OCI-M1 (cell line): ENCODE measurements at places on chromosomes 7 and 10.

DNA sequence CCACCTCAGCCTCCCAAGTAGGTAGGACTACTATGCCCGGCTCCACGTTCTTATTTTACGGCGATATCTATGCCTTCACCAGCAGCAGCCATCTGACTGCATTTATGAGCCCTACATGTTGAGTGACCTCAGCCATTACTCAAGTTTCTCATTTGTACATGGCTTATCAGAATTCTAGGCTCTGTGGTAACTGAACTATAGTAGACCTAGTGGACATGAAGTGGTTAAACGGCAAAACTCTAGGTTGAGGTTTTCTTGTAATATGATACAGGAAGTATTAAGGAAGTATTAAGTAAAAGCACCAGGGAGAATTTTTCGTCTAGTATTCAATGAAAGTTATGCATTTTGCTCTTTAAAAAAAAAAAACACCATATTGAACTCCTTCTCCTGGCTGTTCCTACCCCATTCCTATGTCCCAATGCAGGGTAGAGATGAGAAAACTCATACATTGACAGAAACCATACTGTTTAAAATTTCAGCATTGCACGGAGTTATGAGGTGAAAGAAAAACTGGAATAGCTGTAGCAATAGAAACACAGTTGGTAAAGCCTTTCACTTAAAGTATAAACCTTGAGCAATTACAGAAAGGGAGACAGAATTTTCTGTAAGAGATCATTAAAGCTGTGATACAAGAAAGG is 39.8 kb upstream of the EPC1 start:
- DNase-seq: peak; percentile 78

DNA sequence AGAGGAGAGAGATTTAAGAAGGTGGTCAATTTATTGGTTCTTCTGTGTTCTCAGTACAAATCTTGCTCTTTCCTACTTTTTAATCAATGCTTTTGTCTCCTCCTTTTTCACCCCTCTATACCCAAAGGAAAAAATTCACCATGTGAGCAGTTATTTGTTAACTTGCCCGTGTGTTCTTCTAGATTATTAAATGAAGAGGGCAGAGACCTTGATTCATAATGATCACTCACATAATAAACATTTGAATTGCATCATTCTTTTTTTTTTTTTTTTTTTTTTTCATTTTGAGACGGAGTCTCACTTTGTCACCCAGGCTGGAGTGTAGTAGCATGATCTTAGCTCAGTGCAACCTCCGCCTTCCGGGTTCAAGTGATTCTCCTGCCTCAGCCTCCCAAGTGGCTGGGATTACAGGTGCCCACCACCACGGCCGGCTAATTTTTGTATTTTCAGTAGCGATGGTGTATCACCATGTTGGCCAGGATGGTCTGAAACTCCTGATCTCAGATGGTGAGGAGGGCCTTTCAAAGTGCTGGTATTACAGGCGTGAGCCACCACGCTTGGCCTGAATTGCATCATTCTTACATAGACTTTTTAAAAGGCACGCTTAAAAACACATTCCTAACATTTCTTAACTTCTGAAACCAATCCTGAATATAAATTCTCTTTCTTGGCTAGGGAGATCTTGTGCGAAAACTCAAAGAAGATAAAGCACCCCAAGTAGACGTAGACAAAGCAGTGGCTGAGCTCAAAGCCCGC is 3.6 kb downstream of the GARS1 start:
- DNase-seq: no peak

GRCh38 chr10:92550924-92551323 is 23.0 kb downstream of the IDE start:
- DNase-seq: no peak

DNA sequence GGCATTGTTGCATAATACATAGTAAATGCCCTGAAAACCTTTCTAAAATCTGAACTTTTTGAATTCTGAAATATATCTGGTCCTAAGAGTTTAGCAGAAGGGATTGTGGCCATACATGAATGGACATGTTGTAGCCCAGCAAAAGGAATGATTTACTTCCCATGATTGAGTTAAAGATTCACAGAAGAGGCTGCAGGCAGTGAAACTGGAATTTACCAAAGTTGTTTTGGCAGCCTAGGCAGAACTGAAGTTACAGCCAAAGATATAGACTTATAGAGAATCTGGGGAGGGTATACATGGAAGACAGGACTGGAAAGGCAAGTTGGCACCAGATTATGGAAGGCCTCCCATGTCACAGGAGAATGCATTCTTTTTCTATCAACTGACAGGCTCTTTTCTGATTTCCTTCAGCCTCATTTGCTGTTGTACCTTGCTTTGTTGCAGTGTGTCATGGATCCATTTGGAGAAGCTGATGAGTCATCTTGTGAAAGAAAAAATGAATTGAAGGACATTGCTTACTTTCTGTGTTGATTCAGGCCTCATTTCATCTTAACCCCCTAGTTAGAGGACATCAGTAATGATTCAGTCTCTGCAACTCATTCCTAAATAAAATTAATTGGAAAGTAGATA is 356.2 kb upstream of the LRGUK start:
- DNase-seq: no peak

DNA sequence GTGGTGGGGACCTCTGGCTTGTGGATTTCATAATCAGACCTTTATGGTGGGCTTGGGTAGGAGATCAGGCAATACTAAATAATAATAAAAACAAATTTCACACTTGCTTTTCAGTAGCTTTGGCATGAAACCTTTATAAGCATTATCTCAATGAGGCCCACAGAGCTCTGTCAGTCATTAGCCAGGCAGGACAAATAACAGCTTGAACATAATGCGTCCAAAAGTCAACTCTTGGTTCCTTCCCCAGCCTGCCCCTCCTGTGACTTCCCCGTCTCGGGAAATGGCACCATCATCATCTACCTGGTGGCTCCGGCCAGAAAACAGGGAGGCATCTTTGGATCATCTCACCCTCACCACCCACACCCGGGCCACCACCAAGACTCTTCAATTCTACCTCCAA is 40.8 kb downstream of the KCTD7 start:
- no peak for DNase-seq

DNA sequence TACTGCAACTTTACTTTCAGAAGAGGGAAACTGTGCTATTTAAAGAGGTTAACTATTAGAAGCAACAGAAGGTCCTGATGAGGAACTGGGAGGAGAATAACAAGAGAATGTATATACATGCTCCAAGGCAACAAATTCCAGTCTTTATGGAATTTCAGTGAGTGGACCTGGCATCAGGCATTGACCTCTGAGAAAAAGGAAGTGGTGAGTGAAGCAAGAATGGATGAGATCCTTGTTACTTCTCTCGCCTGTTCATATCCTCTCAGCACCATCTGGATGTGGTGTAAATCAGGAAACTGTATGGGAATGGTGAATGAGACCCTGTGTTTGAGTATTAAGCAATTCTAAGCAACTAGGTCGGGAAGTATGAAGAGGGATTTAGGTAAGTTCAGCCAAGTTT is 30.3 kb upstream of the KBTBD2 start:
- DNase-seq: no peak

GRCh38 chr7:20354610-20355528 is 24.2 kb downstream of the ITGB8 start:
- no peak for DNase-seq

DNA sequence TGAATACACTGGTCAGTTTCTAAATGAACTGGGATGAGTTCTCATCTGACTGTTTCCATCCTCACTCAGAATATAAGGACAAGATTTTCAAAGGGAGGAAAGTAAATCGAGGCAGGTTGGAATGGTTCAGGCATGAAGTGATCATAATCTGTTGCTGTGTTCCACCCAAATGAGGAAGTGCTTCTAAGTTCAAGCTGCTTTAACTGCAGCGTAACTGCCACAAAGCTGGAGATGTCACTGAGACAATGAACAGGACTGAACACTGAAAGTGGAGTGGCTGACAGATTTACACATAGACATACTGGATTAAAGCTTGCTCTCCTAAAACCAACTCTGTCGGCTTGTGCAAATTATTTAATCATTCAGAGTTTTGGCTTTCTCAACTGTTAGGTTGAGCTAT is 66.6 kb downstream of the GPR37 start:
- DNase-seq: peak; percentile 12

GRCh38 chr10:78258323-78259030 is 224.8 kb downstream of the RPS24 start:
- DNase-seq: no peak

DNA sequence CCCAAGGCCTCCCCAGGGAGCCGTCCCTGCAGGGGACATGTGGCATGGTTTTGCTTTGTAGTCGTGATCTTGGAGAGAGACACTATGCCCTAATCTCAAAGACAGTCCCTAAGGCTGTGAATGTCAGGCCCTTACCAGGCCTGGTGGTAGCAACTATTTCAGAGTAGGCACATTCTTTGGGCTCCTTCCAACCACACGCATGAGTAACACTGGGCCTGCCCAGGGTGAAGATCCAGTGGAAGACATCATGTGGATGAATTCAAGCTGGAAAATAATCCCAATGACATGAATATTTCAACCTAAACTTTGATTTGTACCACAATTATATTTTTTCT is 39.5 kb upstream of the INSIG1 start:
- DNase-seq: no peak

GRCh38 chr10:79305988-79306387 is 41.3 kb upstream of the PPIF start:
- no peak for DNase-seq

DNA sequence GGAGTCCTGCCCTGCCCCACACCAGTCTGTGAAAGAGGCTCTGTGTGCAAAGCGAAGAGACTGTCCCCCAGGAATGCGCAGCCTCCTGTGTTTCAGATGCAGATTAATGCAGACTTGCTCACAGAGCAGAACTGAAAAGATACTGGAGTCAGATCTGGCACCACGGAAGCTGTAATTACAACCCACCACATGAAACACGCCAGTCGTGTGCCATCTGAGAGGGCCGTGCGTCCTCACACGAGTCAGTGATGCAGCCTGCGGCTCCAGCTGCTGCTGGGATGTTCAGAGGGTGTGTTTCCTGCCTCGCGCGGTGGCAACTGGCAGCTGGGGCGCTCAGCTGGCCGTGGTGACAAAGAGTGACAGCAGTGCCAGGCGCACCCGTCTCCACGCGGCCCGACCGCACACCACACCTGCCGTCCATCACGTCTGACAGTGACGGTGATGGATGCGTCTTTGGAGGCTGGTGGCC is 50.0 kb downstream of the NKX6-2 start:
- no peak for DNase-seq

GRCh38 chr10:113735913-113736312 is 15.6 kb upstream of the PLEKHS1 start:
- peak; percentile 26 for DNase-seq

DNA sequence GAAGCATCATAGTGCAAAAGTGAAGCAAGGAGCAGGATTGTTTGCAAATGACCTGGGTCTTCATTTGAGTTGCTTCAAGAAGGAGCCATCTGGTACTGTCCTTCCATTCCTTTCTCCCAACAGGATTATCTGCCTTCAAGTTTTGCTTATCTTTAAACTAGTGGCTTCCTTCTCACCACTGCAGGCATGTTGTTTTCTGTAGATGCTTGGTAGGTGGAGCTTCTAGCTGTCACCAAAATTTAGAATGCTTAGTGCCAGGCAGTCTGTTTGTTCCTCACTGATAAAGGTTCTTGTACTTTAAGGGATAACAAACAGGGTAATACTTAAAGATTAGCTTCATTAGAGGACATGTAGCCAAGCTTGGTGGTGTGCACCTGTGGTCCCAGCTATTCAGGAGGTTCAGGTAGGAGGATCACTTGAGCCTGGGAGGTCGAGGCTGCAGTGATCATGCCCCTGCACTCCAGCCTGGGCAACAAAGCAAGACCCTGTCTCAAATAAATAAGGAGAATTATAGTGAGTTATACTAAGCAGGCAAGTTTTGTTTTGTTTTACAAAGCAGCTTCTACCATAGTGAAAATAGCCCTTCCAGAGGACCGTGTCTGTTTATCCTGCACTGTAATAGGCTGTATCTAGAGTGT is 5.7 kb downstream of the ARL5B start:
- DNase-seq: peak; percentile 62

- DNase-seq: no peak
Measured at GRCh38 chr10:4075443-4075842, 290.4 kb upstream of the KLF6 start.

- no peak for DNase-seq
Measured at GRCh38 chr7:6646465-6646864, 9.3 kb downstream of the ZNF316 start.

DNA sequence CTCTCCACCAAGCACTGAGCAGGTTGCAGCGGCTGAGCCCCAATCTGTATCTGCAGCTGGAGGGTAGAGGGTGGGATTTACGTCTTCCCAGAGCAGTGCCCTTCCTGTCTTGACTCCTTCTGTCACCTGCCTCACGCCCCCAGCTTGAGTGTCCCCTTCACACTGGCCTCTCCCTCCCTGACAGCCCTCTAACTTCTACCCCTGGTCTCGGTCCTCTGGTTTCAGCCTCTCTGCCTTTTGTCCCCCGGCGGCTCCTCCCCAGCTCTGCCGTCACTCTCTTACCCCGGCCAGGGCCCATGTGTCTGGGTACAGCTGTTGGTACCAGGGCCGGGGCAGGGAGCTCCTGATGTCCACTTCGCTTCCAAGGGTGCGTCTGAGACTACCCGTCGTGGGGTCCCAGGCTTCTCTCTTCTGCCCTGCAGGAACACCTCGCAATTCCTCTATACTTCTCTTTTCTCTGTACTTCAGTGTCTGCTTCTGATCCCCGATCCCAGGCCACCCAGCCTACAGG is 654 bp downstream of the MUC3A start:
- DNase-seq: no peak

DNA sequence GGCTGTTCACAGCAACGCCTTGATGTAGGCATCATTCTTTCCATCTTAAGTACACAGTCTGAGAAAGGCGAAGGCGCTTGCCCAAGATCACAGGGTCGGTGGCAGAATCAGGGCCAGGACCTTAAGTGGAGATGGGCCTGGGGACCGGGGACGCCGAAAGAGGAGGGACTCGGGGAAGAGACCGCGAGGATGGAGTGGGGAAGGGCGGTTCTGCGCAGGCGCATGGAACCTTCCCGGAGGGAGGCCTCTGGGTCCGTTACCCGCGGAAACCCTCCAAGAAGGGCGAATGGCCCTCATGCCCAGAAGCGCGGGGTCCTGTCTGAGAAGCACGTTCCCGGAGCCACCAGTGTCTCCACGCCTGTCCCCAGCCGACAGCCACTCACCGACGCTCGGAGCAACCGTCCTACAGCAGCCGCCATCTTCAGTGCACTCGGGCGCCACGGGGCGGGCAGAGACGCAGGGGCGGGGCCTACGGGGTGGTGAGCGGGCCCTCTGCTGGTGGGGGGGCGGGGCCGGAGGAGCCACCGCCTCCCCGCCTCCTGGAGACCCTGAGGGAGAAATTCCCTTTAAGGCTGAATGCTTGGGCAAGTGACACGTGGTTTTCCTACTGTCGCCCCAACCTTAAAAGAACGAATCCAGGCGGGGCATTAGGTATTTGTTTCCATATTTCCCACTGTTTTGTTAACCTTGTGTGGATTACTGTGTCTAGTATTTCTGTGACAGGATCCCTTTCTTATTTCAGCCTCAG is at the start of gene PRDX3:
PRDX3 (minus strand) TSS at position 441 of the 748 bp plus-strand sequence; CDS start at position 419, 22 bp downstream.
- DNase-seq: peak; percentile 97

DNA sequence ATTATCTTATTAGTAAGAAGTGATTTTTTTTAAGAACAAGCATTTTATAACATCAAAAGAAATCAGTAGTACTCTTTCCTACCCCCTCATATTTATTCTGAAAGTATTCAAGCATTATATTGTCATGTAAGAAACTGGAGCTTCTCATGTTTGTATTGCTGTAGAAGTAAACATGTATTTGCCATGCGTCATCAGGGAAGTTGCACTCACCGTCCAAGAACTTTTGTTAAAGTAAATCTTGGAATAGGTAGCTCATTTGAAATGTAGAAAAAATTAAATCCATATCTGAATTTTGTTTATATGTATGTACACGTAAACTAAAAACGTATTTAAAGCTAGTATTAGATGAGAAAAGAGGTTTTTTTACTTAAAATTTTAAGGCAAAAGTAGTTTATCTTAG is 96.8 kb downstream of the PTEN start:
- no peak for DNase-seq
